Articular chondrocyte of knee joint (primary cell): ENCODE measurements at places on chromosomes 16 and 17. TPM values are rescaled to one million over a fixed set of nuclear protein-coding genes. Genes with fewer than 3 reads are reported as not detected.

The LPCAT2 gene
- 17.0 and 19.6 TPM in 2 replicates for total RNA-seq

The SLC5A11 gene
- not detected in 2 replicates for total RNA-seq

The GRB7 gene
- total RNA-seq: 0.32 and 0.78 TPM in 2 replicates

The DNAAF8 gene
- total RNA-seq: 1.8 and 2.2 TPM in 2 replicates

The NAA38 gene
- 32.9 and 34.7 TPM in 2 replicates for total RNA-seq

The PLEKHG4 gene
- 18.0 and 19.1 TPM in 2 replicates for total RNA-seq

The PMP22 gene
- 189 and 249 TPM in 2 replicates for total RNA-seq

The DRG2 gene
- total RNA-seq: 30.4 and 37.0 TPM in 2 replicates

The NPIPA8 gene
- 0.65 TPM in 1 of 2 replicates, not detected in the other for total RNA-seq
